ENCODE measurements at places on chromosomes 4 and X. TPM values are rescaled to one million over a fixed set of nuclear protein-coding genes. Genes with fewer than 3 reads are reported as not detected.

Gene SGCB
- total RNA-seq: 78.8 TPM

Gene TMSB15C
- 0.27 TPM for total RNA-seq

DNA sequence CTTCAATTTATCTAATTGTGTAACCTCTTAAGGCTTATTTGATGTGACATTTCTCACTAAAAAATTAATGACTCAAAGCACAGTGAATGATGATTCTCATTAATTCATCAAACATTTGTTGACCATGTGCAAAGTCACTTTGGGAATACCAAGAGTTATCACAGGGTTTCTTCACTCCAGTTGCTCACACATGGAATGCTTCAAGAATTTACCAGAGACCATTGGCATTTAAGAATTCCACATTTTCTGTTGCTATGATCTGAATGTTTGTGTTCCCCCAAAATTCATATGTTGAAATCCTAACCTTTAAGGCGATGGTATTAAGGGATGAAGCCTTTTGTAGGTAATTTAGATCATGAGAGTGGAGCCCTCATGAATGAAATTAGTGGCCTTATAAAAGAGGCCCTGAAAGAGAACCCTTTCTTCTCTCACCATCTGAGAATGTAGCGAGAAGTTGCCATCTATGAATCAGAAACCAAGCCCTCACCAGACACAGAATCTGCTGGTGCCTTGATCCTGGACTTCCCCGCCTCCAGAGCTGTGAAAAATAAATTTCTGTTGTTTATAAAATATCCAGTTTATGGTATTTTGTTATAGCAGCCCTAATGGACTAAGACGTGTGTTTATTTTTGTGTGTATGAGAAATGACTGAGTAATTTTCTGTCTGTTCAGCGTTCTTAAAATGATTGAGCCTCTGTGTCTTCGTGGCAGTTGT is 16.4 kb upstream of the SRPX start:
- no peak overlapping the region for H3K27ac ChIP-seq
- H3K4me3 ChIP-seq: no peak overlapping the region
- H3K27me3 ChIP-seq: no peaks in the 10 kb centered on the region
- H3K4me1 ChIP-seq: peaks cover 12% of the 10 kb centered on the region
- no peak for DNase-seq
- H3K36me3 ChIP-seq: no peaks in the 10 kb centered on the region

GRCh38 chr4:5452156-5452555 is 256.2 kb downstream of the EVC2 start:
- H3K36me3 ChIP-seq: no peaks in the 10 kb centered on the region
- no peak overlapping the region for H3K27ac ChIP-seq
- H3K4me1 ChIP-seq: no peaks in the 10 kb centered on the region
- H3K4me3 ChIP-seq: no peak overlapping the region
- H3K27me3 ChIP-seq: peaks cover 27% of the 10 kb centered on the region

DNA sequence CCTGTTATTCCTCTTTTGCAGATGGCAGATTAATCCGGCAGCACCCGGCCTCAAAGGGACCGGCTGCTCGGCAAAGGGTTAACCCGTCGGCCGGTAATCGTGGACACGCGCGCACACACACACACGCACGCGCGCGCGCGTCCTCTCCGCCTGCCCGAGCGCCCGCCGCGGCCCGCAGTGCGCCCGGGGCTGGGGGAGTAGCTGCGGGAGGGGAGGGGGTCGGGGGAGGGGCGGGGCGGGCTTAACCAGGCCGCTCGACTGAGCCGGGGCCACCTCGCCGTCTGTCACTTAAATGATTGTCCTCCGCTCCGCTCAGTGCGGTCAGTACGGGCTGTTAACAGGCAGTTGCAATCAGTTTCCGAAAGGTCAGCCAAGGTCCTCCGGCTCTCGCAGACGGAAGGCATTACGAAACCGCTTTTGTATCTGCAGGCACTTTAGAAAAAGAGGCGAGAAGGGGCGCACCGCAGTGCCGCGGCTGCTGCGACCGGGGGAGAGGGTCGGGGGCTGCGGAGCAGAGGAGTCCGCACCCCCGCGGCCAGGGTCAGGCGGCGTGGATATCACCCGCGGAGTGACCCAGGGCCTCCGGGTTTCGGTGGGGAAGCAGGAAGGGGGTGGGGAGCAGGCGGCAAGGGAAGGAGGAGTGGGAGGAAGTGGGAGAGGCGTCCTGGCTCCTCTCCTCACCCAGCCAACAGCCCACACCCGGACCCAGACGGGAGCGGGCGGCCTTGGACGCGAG is 57.3 kb upstream of the BCOR start:
- no peaks in the 10 kb centered on the region for H3K36me3 ChIP-seq
- H3K27me3 ChIP-seq: no peaks in the 10 kb centered on the region
- H3K4me3 ChIP-seq: peak overlapping the region; percentile 66
- H3K4me1 ChIP-seq: peaks cover 32% of the 10 kb centered on the region

Gene BTK
- 1.3 TPM for total RNA-seq

- H3K36me3 ChIP-seq: no peaks in the 10 kb centered on the region
- no peaks in the 10 kb centered on the region for H3K27me3 ChIP-seq
- H3K4me1 ChIP-seq: no peaks in the 10 kb centered on the region
- no peak for DNase-seq
- H3K27ac ChIP-seq: no peak overlapping the region
Observed at GRCh38 chrX:46152756-46153155, 392.5 kb downstream of the ZNF674 start.

GRCh38 chr4:113384600-113384999 is 335.1 kb downstream of the ANK2 start:
- H3K36me3 ChIP-seq: peaks cover 13% of the 10 kb centered on the region
- peak overlapping the region; percentile 72 for H3K27ac ChIP-seq
- no peak overlapping the region for H3K4me3 ChIP-seq

DNA sequence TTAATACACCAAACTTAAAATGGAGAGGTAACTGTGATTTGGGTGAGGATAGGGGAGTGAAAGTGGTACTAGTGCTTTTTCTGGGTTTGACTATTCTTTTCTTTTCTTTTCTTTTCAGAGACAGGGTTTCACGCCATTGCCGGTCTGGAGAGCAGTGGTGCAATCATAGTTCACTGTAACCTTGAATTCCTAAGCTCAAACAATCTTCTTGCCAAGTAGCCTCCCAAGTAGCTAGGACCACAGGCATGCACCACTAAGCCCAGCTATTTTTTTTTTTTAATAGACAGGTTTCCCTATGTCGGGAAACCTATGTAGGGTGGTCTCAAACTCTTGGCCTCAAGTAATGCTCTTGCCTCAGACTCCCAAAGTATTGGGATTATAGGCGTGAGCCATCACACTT is 3.0 kb upstream of the ARMCX4 start:
- H3K4me1 ChIP-seq: no peaks in the 10 kb centered on the region
- DNase-seq: no peak
- H3K27ac ChIP-seq: no peak overlapping the region
- H3K36me3 ChIP-seq: no peaks in the 10 kb centered on the region
- H3K27me3 ChIP-seq: no peaks in the 10 kb centered on the region
- no peak overlapping the region for H3K4me3 ChIP-seq

Data from left ventricle myocardium inferior (tissue), 1 donor.